ENCODE measurements at places on chromosomes 7 and 10.
A peak's percentile ranks its signal among the peaks of the same experiment; 100 is the strongest.

- no peak for DNase-seq
These were observed 22.4 kb downstream of the GALNTL5 start for GRCh38 chr7:151978616-151979015.

- no peak for DNase-seq
These were observed 34.5 kb downstream of the FRMD4A start for GRCh38 chr10:14296065-14296709.

DNA sequence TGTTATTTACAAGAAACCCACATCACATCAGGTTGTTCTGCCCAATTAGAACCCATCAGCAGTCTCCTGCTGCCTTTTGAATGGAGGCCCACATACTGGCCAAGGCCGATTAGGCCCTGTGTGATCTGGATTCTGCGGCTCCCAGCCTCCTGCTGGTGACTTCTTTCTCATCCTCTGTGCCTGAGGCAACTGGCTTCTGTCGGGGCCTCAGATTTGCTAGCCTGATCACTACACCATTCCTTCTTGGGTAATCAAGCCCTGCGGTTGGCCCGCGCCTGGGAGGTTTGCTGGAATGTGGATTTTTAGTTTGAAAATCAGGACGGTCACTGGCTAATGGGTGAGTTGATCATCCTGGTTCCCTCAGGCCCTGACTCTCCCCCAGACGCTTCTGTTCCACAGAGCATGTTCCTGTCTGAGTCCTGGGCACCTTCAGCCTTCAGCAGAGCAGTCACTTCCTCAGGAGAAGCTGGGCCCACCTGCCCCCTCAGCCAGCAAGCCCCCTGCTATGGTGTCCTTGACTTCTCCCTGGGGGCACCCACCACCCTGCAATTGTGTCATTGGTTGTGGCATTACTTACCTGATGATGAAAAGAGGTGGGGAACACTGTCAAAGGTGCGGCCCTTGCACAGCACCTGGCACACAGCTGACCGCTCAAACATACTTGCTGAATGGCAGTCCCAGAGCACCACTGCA lies 207.6 kb downstream of the PHTF2 start:
- DNase-seq = no peak

DNA sequence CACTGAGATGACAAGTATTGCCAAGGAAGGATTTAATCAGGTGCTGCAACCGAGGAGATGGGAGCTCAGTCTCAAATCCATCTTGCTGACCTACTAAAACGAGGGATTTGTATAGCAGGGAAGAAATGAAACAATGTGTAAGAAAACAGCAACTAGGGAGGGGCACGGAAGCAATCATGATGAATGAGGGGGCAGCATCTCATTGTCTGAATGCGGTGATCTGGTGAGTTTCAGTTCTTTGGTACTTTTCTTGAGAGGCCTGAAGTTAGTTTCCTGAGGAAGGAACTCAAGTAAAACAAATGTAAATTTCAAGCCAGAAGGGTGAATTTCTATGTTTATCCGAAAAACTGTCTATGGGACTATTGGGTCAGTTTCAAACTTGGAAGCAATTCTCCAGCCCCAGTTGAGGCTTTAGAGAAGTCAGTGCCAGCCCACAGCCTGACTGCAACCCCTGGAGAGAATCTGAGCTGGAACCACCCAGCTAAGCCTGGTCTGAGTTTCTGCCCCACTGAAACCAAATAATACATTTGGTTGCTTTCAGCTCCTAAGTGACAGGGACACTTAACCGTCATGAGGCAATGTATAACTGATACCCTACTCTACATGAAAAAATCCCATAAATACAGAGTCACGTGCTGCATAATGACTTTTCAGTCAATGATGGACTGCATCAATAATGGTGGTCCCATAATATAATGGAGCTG lies 45.8 kb upstream of the TNS3 start:
- DNase-seq = no peak

GRCh38 chr10:34996843-34997242 lies 93.3 kb downstream of the CUL2 start:
- DNase-seq = peak; percentile 84

- peak; percentile 36 for DNase-seq
These were observed 351.8 kb upstream of the SEMA3A start for GRCh38 chr7:84546403-84546802.

DNA sequence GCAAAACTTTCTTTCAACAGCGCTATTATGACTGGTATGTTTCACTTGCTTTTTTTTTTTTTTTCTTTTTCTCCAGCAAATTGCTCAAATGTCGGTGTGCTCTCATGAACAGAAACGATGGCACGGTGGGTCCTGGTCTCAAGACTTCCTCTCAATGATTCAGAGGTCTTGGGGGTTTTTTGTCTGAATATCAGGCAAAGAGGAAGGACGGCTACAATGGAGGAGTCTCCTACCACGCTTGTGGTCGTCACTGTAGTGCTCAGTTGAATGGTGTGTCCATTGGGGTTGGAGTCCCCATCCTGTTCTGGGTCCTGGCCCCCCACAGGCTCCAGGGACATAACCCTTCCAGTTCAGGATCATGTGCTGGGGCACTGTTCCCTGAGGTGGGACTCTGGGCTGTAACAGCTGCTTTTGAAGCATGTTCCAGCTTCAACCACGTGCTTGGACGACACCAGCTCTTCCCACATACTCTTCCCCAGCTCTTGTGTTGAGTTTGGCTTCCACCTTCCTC lies 266.7 kb upstream of the KLF6 start:
- DNase-seq = no peak

- no peak for DNase-seq
These were observed 424.3 kb downstream of the RPS24 start for GRCh38 chr10:78457804-78458482.

- no peak for DNase-seq
These were observed 490.0 kb upstream of the LRRN3 start for GRCh38 chr7:110600956-110601355.

DNA sequence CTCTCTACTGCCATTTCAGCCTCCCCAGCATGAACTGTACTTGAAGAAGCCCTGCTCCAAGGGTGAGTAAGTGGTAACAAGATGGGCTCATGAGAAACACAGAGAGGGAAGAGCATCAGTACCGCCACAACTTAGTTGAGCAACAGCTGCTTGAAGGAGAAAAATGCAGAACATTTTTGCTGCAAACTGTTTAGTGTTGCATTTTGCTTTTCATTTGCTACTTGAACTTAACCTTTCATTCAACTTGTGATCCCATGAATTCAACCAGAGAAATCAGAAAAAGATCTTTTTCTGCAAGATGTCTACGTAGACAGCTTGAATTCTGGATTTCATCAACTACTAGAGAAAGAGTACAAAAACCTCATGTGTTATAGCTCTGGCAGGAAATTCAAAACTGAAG lies 40.7 kb downstream of the ANK3 start:
- no peak for DNase-seq

GRCh38 chr7:70143075-70144044 lies 545.1 kb downstream of the AUTS2 start:
- DNase-seq = no peak

- no peak for DNase-seq
These were observed 257.9 kb downstream of the PRPF18 start for GRCh38 chr10:13844651-13845050.

- DNase-seq = no peak
These were observed 31.2 kb downstream of the JCAD start for GRCh38 chr10:30028006-30028737.

Measured in upper lobe of right lung (tissue), 1 donor.